Activated CD8-positive, alpha-beta memory T cell treated with anti-CD3 and anti-CD28 coated beads for 24 hours (primary cell): ENCODE measurements at places on chromosomes 5 and 9.

DNA sequence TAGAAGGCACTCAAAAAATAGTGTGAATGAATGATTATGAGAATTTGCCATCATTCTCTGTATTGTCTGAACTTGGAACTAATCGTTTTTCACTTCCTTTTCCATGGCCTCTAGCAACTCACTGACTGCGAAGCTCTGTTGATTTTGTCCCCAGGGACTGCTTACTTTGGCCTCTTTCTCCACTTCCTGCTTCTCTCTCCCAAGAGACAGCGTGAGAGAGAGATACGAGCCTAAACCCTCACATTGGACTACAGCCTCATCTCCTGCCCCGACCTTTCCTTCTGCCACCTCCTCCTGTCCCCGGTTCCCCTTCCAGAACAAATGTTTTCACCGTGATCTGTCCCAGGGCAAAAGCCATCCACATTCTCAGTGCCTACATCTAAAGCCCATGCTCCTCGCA lies 300.8 kb upstream of the PANK3 start:
- DNase-seq: no peak

- DNase-seq: no peak
Observed at GRCh38 chr9:87004016-87004415, 56.7 kb upstream of the GAS1 start.

DNA sequence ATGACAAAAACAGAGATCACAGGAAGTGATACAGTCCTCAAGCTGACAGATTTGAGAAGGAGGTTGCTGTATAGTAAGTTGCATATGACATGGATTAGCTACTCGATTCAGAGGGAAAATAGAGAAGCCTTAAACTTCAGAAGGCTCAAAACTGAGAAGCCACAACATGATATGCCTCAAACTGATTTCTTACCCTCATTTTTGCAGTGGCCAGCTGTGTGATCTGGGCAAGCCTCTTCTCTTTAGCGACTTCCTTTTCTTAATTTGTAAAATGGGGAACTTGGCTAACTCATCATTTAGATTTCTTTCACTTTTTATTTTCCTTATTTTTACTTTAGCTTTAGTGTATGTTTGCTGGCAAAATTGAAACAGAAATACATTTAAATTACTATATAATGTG lies 421.1 kb downstream of the KIF4B start:
- DNase-seq: no peak

GRCh38 chr9:111386386-111386785 lies 56.4 kb upstream of the OR2K2 start:
- no peak for DNase-seq

DNA sequence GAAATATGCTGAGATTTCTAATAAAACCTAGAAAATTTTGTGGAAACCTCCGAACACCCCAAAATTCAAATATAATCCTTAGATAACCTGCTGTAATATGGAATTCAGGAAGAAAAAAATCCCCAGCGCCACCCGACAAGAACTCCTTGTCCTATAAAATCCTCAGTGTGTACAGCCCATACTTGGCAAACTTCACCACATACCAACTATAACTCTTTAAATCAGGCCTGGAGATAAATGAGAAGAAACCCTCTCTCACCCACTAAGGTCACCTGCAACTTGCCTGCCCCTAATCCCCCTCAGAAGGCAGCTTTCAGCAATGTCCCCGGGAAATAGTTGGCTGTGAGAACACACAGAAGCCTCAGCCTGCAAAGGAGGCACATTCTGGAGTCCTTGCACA lies 90.5 kb downstream of the SH3TC2 start:
- DNase-seq: no peak
